ENCODE measurements at places on chromosomes 1 and 21.

GRCh38 chr1:10510520-10511493 lies 36.1 kb downstream of the PEX14 start:
- no peak overlapping the region for H3K4me3 ChIP-seq
- H3K4me1 ChIP-seq, result peaks cover 71% of the 10 kb centered on the region
- peak; percentile 79 for DNase-seq

- no peaks in the 10 kb centered on the region for H3K27me3 ChIP-seq
- H3K36me3 ChIP-seq, result no peaks in the 10 kb centered on the region
- no peak overlapping the region for H3K27ac ChIP-seq
- H3K4me3 ChIP-seq, result no peak overlapping the region
- no peaks in the 10 kb centered on the region for H3K4me1 ChIP-seq
Observed at GRCh38 chr1:233473549-233474204, 140.2 kb upstream of the KCNK1 start.

- no peaks in the 10 kb centered on the region for H3K36me3 ChIP-seq
- H3K27me3 ChIP-seq, result no peaks in the 10 kb centered on the region
- no peak overlapping the region for H3K4me3 ChIP-seq
- H3K4me1 ChIP-seq, result no peaks in the 10 kb centered on the region
Observed at GRCh38 chr1:161905269-161905884, 118.3 kb downstream of the OLFML2B start.

- H3K4me3 ChIP-seq, result peak overlapping the region; percentile 76
- DNase-seq, result no peak
- H3K27me3 ChIP-seq, result no peaks in the 10 kb centered on the region
- H3K4me1 ChIP-seq, result no peaks in the 10 kb centered on the region
Observed at GRCh38 chr1:214603819-214604252, 841 bp downstream of the CENPF start.

DNA sequence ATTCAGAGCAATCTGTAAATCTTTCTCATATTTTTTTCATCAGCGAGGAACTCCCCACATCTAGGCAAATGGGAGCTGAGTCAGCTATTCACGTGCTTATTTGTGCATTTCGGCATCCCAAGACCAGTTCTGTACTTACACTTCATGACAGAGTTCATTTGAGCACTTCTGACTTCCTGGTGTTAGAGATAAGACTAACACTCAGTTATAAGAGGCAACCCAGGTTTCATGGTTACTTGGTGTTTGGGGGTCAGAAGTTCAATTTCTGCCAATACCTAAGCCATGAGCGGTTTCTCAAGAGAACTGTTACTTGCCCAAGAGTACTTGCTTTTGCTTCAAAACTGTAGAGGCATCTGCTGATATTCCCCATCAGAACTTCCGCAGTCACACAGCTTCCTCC lies 24.1 kb upstream of the DESI2 start:
- DNase-seq, result no peak
- no peaks in the 10 kb centered on the region for H3K4me1 ChIP-seq
- no peak overlapping the region for H3K4me3 ChIP-seq

DNA sequence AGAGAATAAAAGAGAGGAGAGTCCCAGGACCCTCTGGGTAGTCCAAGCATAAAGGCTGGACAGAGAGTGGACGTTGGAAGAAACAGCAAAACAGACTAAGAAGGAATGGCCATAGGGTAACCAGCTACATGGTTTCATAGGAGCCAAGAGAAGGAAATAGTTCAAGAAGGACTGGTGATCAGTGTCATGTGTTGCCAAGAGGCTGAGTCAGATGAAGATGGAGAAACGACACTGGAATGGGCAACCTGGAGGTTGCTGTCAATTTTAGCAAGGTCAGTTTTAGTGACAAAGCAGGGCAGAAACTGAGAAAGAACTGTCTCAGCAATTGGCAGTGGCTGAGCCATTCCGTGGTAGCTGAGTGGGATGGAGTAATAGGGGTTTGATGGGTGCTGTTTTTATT lies 41.4 kb downstream of the HMGB4 start:
- no peaks in the 10 kb centered on the region for H3K4me1 ChIP-seq
- H3K36me3 ChIP-seq, result no peaks in the 10 kb centered on the region
- no peak overlapping the region for H3K4me3 ChIP-seq
- H3K27me3 ChIP-seq, result no peaks in the 10 kb centered on the region
- H3K27ac ChIP-seq, result no peak overlapping the region

GRCh38 chr1:248821101-248821500 lies 4.6 kb downstream of the SH3BP5L start:
- no peak overlapping the region for H3K27ac ChIP-seq
- no peak overlapping the region for H3K4me3 ChIP-seq
- peaks cover 50% of the 10 kb centered on the region for H3K4me1 ChIP-seq
- no peak for DNase-seq
- peaks cover 25% of the 10 kb centered on the region for H3K36me3 ChIP-seq
- H3K27me3 ChIP-seq, result no peaks in the 10 kb centered on the region

GRCh38 chr1:21659099-21659923 lies 9.8 kb downstream of the RAP1GAP start:
- no peaks in the 10 kb centered on the region for H3K27me3 ChIP-seq
- no peak overlapping the region for H3K4me3 ChIP-seq
- no peaks in the 10 kb centered on the region for H3K4me1 ChIP-seq

- H3K4me1 ChIP-seq, result peaks cover 10% of the 10 kb centered on the region
- no peaks in the 10 kb centered on the region for H3K36me3 ChIP-seq
- no peaks in the 10 kb centered on the region for H3K27me3 ChIP-seq
- no peak overlapping the region for H3K4me3 ChIP-seq
- peak overlapping the region; percentile 39 for H3K27ac ChIP-seq
Observed at GRCh38 chr1:30888391-30888790, 20.2 kb downstream of the SDC3 start.

GRCh38 chr1:24228311-24228710 lies 41.2 kb upstream of the IFNLR1 start:
- no peak overlapping the region for H3K4me3 ChIP-seq
- no peak for DNase-seq
- no peaks in the 10 kb centered on the region for H3K4me1 ChIP-seq
- no peak overlapping the region for H3K27ac ChIP-seq
- H3K27me3 ChIP-seq, result no peaks in the 10 kb centered on the region
